ENCODE measurements at places on chromosomes 7 and 10.

DNA sequence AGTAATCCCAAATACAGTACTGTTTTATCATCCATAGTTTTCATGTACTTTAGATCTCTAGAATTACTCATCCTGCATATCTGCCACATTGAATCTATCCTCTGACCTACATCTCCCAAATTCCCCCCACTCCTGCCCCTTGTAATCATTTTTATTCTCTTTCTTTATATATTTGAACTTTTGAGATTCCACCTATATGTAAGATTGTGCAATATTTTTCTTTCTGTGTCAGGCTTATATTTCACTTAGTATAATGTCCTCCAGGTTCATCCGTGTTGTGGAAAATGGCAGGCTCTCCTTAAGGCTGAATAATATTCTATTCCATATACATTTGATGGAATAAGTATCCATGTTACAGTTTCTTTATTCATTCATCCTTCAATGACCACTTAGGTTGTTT lies 640.4 kb downstream of the POM121L12 start:
- no peak for DNase-seq

- peak; percentile 95 for DNase-seq
Observed at GRCh38 chr7:117230276-117231046, 92.4 kb downstream of the WNT2 start.

- DNase-seq, result no peak
Observed at GRCh38 chr7:21414795-21415393, 13.0 kb upstream of the SP4 start.

DNA sequence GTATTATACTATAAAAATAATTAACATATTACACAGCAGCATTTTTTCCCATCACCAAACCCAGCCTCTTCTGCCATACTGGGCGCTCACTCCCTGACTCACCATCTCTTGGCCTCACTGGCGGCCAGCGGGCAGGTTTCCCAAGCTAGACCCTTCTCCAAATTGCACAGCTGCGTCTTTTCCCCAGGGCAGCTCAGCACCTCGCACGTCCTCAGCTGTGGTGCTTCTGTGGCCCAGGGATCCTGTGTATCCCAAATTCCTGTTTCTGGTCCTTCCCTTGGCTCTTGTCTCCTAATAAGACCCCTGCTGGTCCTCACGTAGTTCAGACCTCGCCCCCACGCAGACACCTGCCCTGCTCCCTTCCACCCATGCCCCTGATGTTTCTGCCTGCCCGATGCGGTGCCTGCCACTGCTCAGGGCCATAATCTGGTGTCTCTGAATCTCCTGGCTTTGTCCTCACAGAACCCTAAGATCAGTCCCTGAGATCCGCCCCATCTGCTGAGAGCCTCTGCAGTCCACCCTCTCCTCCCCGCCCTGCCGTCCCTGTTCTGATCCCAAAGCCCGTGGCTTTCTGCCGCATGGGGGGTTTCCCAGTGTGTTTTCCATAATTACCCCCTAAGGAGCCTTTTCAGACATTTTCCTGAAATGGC lies 290.1 kb downstream of the TCERG1L start:
- no peak for DNase-seq

GRCh38 chr7:25482631-25483030 lies 254.3 kb upstream of the NPVF start:
- DNase-seq, result no peak
